Colonic mucosa (tissue), 4 donors: ENCODE measurements at places on chromosomes 3 and 15. TPM values are rescaled to one million over a fixed set of nuclear protein-coding genes. Genes with fewer than 3 reads are reported as not detected.

CPLX3 gene
- total RNA-seq, result not detected

PAQR9 gene
- not detected for total RNA-seq

GOLGA6A gene
- not detected for total RNA-seq

CKMT1A gene
- total RNA-seq, result 204 TPM

CEP19 gene
- 0.89 TPM for total RNA-seq

BCL2A1 gene
- total RNA-seq, result 1.5 TPM

LINGO1 gene
- total RNA-seq, result 0.79 TPM

CFAP100 gene
- total RNA-seq, result not detected

KCNH8 gene
- total RNA-seq, result 0.77 TPM

SPRED1 gene
- total RNA-seq, result 28.0 TPM

GPR149 gene
- not detected for total RNA-seq

SATB1 gene
- total RNA-seq, result 33.0 TPM
